ENCODE measurements at places on chromosomes 4 and X.

DNA sequence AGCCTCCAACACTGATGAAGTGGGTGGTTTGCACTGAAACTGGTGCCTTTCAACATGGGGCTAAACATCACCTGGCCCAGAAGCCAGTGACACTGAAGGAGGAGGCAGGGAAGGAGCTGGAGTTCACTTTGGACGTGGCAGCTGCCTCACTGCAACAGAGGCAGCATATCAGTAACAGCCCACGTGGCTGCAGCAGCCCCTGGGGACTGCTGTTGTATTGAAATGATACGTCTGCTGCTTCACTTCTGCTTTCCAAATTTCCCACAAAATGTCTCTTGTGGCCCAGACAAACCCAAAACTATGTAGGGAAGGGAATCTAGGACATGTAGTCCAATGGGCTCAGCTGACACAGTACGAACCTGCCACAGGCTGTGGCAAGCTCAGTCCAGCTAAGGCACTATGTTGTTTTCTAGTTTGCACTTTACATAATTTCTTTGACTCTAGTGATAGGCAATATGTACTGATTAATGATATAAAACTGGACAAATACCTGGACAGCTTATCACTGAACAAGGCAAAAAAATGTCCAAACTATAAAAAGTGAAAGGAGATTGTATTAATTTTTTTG is 84.7 kb upstream of the RAPGEF2 start:
- DNase-seq = no peak

DNA sequence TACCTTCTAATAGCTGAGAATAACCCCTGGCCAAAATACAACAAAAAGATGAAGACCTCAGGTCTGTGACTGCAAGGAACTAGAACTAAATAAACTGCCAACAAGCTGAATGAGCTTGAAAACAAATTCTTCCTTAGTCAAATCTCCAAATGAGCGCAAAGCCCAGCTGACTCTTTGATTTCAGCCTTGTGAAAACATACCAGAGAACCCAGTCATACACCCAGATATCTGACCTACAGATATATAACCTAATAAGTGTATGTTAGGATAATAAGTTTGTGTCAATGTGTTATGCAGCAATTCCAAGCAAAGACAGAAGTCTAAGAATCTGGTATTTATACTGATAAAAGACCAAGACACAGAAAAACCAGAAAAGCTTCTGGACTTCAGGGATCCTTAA is 38.0 kb upstream of the ADGRL3 start:
- DNase-seq = no peak

DNA sequence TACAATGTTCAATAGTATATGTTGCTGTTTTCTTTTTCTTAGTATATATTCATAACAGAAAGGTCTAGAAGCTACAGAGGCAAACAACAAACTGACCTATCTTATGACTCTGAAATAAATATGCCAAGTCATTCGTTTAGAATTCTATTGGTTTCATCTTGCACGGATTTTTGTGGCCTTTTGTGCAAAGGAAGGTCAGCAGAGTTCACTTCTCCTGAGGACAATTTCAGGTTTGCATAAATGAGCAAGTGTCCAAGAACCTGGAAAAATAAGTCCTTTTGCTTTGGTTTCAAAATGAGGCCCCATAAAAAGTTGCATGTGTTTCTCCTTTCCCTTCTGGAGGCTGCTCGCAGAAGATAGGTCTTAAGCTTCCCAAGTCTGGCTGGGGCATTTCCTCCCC is 156.9 kb downstream of the APBB2 start:
- no peak for DNase-seq

DNA sequence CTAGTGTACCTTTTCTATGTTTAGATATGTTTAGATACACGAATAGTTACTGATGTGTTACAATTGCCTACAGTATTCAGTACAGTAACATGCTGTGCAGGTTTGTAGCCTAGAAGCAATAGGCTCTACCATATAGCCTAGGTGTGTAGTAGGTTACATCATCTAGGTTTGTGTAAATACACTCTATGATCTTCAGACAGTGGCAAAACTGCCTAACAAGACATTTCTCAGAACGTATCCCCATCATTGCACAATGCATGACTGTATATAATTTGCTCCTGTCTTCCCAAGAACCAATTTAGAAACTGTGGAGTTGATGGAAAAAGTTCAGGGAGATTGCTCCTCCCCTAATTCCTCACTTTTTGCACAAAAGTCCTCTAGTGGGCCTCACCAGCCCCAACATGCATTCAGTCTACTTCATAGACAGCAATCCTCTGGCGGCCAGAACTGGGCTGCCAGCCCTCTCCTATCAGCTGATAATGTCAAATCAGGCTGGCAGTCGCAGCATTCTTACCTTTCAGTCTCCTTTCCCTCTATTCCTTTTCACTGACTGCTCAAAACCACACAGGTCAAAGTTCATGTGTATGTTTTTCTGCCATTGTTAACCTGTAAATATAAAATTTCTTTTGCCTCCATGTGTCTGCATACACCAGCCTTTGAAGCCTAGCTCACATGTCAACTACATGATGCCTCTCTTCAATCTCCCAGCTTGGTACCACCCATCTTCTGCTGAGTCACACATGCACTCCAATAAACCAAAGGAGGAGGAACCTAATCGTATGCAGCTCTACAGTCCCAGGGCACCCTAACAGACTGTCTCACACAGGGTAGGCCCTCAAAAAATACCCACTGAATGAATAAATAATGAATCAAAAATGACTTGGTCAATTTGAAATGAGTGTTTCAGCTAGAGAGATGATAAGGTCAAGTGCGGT is 32.0 kb downstream of the BCLAF3 start:
- no peak for DNase-seq

DNA sequence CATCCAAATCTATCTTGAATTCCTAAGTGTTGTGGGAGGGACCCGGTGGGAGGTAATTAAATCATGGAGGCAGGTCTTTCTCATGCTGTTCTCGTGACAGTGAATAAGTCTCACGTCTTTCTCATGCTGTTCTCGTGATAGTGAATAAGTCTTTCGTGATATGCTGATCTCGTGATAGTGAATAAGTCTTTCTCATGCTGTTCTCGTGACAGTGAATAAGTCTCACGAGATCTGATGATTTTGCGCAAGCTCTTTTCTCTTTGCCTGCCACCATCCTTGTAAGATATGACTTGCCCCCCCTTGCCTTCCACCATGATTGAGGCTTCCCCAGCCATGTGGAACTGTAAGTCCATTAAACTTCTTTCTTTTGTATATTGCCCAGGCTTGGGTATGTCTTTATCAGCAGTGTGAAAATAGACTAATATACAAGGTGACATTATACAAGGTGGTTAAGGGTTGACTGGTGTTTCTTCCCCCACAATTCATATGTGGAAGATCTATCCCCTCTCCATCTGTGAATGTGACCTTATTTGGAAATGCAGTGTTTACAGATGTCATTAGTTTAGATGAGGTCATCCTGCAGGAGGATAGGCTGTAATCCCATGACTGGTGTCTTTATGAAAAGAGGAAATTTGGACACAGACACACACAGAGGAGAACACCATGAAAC is 27.6 kb downstream of the ARSD start:
- no peak for DNase-seq

GRCh38 chr4:146257511-146257910 is 43.2 kb downstream of the REELD1 start:
- DNase-seq = no peak

DNA sequence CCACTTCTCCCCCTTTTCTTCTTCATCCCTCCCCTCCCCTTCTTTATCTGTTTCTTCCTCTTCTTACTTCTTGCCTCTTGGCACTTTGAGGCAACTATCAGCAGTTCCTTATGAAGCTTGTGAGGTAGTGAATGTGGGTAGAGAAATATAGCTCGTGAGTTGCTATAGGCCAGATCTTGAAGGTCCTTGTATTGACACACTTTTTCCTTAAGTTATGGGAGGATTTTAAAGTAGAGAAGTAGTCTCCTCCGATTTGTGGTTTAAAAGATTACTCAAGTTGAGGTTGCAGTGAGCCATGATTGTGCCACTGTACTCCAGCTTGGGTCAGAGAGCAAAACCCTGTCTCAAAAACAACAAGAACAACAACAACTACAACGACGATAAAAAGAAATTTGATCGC is 3.4 kb upstream of the RRAGB start:
- no peak for DNase-seq

Measured in neuronal stem cell (in vitro differentiated cells).